ENCODE measurements at places on chromosomes 5 and 9.

DNA sequence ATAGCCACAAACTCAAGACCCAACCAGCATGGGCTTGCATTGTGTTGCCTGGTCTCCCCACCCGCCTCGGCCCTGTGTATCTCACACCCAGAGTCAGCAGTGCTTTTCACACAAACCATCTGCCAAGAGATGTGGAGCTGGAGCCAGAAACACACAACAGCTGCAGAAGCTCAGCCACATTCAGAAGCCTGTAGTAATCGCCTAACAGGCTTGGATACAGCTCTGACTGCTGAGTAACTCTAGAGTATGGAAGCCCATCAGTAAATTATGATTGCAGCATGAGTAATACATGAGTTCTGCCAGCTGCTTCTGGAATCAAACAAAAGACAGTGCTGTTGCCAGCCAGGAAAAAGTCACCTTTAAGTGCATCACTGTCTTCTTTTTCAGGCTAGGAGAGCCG, 16.0 kb downstream of the TEK start:
- DNase-seq = no peak

DNA sequence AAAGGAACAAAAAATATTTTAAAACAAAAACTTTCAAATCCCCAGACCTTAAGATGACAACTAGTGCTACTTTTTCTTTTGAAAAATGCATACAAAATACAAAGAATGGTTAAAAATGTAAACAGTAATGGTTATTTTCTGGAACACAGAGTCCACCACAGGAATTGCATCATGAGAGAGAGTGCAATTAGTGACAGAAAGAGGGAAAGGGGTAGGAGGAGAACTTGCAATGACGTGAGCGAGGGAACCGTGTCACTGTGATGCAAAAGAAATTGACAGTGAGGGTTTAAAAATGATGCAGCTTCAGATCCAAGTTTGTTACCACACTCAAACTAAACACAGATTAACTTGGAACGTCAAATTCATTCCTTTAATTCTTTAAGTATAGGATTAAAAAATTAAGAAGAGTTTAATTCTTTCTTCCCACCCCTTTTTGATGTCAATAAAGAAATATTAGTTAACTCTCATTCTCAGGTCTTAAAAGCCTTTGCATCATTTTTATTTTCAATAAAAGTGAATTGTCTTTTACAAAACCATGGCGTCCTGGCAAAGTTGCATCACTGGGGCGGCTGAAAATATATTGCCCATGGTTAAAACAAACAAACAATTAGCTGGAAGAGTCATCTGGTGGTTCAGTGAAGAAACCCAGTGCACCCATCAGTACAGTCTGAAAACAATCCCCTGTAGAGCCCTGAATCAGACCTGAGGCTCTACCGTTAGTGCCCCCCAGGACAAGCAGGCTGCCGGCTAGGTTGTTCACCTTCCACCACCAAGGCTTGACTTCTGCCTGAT, 39.5 kb downstream of the MACROH2A1 start:
- peak; percentile 42 for DNase-seq

DNA sequence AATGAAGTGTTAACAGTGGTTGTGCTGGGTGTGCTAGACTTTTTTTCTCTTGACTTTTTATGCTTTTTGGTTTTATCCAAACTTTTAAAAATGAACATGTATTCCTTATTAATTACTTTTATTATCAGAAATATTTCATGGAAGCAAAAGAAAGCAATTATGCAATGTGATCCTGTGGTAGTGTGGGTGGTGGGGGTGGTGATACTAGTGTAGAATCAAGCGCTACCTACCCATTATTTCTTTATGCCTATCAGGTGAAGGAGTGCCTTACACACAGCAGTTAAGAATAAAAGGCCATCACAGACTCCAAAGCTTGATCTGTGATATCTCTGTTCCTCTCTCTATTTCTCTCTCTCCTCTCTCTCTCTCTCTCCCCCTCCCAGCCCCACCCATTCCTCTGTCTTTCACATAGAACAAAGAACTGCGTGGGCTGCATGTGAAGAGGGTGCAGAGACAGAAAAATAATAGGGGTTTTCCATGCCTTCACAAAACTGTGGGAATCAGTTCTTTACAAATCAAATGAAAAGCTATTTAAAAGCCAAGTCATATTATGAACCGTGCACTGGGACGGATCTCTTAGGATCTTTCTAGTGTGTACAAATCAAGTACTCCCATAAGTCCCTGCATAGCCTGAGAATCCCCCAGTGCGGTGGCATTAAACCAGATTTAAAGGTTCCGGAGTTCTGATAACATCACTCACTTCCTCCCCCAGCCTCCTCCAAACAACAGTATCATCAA, 351.2 kb downstream of the RAB3C start:
- no peak for DNase-seq

GRCh38 chr5:135276151-135276550, 122.9 kb downstream of the MACROH2A1 start:
- DNase-seq = no peak

DNA sequence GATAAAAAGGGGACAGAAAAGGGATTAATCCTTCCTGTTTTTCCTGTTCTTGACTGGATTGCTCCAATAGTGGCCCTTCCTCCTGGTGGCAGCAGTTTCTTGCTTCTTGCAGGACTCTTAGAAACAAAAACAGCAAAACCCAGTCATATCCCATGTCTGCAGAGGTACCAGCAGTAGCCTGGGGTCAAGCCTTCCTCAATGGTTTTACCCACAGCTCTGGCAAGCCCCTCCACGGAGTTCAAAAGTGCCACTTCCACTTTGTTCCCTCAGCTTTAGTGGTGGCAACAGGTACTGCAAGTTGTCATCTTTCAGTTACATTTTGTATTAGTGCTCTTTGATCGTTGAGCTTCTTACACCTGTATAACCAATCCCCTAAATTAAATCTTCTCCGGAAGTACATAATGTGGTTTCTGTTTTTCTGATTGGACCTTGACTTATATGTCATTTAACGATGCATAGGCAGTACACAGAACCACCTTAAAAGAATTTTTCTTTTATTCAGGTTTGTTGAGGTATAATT, 8.7 kb upstream of the RANBP6 start:
- DNase-seq = no peak

DNA sequence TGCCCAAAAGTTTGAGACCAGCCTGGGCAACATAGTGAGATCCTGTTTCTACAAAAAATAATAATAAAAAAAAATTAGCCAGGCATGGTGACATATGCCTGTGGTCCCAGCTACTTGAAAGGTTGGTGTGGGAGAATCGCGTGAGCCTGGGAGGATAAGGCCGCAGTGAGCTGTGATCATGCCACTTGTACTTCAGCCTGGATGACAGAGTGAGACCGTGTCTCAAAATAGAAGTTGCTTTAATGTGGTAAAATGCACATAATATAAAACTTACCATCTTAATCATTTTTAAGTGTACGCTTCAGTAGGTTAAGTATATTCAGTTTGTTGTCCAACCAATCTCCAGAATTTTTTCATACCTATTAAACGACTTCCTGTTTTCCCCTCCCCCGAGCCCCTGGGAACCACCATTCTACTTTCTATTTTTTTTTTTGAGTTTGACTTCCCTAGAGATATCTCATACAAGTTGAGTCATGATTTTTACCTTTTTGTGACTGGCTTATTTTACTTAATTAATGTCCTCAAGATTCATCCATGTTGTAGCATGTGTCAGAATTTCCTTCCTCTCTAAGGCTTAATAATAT, 120.1 kb upstream of the POC5 start:
- DNase-seq = no peak

All from ascending aorta (tissue), 2 donors.